ENCODE measurements at places on chromosomes 6 and 20.

DNA sequence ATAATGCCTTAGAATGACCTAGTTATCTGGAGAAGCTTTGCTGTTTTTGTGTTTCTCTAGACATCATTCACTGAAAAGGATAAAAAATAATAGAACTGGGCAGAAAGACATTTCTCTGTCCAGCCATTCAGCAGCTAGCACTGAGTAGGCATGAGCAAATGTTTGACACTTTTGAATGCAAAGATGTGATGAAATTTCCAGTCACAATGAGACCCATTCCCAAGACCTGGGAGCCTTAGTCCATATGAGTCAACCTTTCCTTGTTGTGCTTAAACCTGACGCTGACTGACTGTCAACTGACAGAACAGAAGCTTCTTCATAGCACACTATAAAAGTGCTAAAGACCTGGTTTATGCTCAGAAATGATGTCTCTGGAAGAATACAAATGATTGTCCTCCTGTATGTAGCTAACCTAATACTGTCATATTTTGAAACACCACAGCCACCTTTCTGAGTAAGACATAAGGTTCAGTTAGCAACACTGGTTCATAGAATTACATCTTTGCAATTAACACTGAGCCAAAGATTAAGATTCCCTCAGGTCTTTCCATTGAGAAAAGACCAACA lies 17.1 kb downstream of the RALGAPA2 start:
- DNase-seq, result no peak

- DNase-seq, result no peak
Measured at GRCh38 chr6:111722179-111722731, 116.6 kb upstream of the TRAF3IP2 start.

- no peak for DNase-seq
Measured at GRCh38 chr20:24160563-24161281, 172.1 kb upstream of the GGTLC1 start.

DNA sequence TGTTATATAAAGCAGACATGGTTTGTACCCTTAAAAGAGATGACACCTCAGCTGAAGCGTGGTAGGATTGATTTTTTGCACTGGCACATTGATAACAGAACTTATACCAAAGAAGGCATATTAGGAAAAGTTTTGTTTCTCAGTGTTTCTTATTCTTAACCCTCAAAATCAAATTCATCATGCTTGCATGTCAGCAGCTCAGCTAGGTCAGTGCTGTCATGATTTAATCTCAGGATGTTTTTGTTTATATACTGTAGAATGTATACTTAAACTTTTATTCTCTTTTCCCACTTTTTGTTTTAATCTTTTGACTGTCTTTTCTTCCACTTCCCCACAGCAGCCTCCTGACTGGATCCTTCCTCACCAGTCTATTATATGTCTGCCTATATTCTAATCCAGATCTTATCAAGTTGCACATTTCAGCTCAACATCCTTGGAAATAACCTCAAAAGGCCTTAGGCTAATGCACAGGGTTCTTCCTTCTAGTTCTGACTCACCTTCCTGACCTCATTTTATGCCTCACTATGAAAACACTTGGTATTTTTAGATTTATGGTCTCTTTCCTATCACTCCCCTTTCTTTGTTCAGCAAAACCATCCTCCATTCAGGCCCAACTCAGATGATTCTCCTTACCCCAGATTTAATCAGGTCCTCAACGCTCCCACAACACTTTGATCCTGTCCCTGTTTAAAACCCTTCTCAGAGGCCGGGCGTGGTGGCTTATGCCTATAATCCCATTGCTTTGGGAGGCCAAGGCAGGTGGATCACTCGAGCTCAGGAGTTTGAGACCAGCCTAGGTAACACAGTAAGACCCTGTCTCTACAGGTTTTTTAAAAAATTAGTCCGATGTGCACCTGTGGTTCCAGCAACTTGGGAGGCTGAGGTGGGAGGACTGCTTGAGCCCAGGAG lies 7.2 kb downstream of the HEBP2 start:
- DNase-seq, result no peak

DNA sequence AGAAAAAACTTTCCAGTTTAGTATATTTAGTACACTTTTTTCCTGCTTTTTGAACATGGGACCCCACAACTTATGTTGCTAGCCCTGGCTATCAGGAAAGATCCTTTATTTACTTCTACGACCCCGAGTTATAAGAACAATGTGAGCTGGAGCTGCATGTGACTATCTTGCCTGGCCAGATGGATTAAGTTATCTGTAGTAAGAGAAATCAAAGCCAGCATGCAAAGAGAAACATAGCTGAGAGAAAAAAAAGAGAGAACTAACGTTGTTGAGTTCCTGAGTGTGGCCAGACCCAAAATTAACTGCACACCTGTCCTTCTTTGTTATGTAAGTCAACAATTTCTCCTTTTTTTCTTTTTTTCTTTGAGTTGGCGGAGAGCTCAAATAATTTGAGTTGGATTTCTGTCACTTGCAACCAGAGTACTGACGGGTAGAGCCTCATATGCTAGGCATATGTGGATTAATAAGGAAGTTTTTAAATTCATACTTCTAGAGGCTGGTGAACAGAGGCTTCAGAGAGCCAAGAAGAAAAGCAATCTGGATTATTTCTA lies 219.5 kb downstream of the HACE1 start:
- no peak for DNase-seq

DNA sequence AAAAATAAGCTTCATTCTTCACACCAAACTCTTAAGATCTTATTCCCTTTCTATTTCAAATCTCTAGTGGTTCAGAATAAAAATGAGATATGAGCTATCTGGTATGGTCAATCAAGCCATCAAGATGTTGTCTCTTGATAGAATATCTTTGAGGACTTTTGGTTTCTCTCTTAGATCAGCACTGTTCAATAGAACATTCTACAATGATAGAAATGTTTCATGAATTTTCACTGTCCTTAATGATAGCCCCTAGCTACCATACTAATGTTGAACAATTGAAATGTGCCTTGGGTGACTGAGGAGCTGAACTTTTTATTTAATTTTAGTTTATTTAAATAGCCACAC lies 24.1 kb upstream of the HINT3 start:
- no peak for DNase-seq

- no peak for DNase-seq
Measured at GRCh38 chr6:118354641-118355040, 193.5 kb upstream of the PLN start.

DNA sequence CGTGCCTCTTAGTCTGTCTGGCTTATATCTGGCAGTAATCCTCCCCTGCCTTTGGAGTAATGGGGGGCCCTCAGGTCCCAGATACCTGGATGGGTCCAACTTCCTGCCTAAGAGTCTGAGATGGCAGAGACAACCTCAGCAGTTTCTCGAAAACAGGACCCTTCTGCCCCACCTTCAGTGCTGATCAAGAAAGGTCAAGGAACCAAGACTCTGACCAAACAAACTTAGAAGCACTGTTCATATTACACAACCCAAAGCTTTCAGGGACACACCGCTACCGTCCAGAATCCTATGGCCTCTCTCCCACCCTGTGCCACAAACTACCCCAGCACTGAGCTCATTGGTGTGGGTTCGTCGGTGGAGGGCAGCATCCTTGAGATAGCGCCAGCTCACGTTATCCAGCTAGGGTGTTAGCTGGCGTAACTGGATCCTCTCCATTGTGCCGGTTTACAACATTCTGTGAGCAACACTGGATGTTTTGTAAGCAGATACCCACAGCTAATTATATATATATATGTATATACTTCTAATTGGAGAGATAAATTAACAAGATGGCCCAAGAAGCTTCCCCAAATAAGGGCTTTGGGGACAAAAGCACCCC lies 7.6 kb upstream of the TMC2 start:
- no peak for DNase-seq

GRCh38 chr6:155909710-155910109 lies 454.1 kb upstream of the NOX3 start:
- DNase-seq, result no peak

DNA sequence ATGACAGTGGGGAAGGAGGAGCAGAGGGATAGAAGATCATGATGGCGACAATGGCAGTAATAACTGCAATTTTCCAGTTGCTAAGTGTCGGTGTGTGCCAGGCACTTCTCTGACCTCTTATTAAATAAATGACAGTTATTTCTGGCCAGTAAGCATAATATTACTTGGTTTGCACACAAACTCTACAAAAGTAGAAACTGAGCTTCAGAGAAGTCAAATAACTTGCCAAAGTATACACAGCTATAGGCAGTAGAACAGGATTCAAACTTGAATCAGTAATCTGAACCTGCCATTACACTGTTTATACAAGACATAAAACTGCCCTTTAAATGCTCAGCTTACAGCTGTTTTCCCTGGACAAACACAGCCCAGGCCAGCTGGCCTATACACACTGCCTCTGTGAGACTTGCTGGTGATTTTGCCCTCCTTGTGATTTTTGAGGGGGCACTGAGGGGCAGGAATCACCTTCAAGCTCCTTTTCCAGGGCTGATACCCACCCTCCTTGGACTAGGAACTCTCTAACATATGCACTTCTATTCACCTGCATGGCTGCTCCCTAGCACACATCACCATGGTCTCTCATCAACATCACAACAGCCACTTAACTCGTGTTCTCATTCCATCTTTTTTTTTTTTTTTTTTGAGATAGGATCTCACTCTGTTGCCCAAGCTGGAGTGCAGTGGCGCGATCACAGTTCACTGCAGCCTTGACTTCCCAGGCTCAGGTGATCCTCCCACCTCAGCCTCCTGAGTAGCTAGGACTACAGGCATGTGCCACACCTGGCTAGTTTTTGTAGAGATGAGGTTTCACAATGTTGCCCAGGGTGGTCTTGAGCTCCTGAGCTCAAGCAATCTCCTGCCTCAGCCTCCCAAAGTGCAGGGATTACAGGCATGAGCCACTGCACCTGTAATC lies 63.6 kb downstream of the SLC23A2 start:
- DNase-seq, result no peak

GRCh38 chr20:32536851-32537656 lies 48.1 kb downstream of the NOL4L start:
- DNase-seq, result no peak

DNA sequence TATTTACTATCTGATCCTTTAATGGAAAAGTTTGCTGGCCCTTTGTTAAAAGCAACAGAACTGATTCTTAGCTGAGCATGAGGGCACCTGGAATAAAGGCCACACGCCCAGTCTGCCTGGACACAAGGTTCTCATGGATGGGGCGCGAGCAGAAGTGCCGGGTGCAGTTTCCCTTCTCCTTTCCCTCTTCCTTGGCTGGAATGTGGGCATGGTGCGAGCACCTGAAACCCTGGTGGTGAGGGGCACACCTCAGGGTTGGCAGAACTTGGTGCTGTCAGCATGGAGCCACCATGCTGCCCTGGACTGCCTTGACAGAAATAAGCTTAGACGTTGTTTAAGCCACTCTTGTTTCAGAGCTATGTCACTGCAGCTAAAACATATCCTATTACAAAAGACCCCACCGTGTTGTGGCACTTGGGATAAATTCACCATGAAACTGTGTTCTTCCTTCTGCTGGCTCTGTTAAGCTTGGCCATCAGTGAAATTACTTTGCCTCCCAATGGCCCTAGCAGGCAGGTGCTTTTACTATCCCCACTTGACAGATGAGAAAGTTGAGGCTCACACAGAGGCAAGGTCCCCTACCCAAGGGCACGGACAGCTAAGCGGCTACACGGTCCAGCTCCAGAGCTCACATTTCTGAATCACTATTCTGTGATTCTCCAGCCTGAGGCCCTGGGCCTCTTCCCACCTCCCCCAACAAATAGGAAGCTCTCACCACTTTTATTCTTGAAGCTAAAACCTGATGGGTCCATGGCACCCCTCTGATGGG lies 115.9 kb downstream of the PREX1 start:
- DNase-seq, result no peak

- DNase-seq, result no peak
Measured at GRCh38 chr6:26333476-26334297, 31.3 kb upstream of the BTN3A2 start.

DNA sequence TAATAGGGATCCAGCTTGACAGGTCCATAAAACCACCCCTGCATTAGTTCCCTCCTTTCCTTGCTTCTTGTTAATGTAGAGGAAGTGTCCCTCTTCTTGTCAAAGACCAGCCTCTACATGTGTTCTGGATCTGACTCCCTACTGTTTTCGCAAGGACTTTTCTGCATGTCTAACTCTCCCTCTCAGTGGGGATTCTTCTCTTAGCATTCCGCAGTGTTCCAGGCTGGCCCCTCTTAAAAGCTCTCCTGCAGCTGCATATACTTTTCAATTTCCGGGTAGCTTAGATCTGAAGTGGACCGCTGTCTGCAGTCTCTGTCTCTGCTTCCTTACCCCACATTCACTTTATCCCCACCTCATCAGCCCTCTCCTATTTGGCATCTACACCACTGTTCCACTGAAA lies 96.1 kb upstream of the MAN1A1 start:
- DNase-seq, result no peak

Data from stimulated activated CD8-positive, alpha-beta memory T cell treated with anti-CD3 and anti-CD28 coated beads, Interleukin-4, amount 100 ng/mL, for 1 hour (primary cell).